ENCODE measurements at places on chromosomes 7 and 10.

DNA sequence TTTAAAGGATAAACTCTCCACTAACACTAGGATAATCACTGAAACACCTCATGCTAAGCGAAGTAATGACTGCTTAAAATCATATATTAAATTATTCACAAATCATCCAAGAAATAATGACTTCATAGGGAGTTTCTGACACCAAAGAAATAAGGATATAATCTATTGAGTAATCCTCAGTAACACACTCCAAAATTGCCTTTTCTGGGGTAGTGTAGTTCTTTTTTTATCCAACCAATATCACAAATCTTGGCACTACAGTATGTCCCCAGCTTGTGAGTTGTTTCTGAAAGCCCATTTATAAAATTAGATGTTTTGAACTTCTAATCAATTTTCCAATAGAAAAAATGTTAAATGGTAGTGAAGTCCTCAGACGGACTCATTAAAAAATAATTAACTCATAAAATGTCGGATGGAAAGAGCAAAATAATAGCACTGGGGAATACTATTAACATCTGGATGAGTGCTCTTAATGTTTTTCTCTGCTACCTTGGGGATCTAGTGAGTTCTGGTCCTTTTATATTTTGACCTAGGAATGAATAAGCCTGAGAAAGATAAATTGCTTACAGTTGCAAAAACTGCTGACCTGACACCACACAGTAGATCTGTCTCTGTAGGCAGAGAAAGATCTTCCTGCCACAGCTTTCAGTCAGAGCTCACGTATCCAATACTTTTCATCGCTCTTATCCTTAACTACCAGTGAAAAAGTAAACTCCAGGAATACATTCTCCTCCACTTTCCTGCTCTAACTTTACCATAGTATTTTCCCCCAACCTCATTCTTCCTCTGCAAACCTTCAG is 618.5 kb upstream of the ANKRD30A start:
- DNase-seq, result no peak

DNA sequence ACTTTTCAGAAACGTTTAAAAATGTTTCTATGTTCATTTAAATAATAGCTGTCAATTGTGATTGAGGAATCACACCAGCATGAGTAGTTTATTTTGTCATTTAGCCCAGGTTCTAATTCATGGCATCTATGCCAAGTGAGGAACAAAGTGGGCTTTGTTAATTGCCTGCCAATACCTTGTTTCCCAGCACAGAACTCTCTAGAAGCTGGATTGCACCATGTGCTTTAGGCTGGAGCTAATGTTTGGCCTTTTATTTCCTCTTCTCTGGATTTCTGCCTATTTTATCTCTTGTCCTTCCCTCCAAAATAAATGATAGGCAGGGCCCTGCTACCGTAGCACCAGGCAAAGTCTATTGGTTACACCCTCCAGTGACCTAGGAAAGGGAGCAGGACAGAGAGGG is 109.9 kb upstream of the ITGB1 start:
- DNase-seq, result no peak

GRCh38 chr10:18620856-18621255 is 30.5 kb downstream of the NSUN6 start:
- DNase-seq, result no peak

DNA sequence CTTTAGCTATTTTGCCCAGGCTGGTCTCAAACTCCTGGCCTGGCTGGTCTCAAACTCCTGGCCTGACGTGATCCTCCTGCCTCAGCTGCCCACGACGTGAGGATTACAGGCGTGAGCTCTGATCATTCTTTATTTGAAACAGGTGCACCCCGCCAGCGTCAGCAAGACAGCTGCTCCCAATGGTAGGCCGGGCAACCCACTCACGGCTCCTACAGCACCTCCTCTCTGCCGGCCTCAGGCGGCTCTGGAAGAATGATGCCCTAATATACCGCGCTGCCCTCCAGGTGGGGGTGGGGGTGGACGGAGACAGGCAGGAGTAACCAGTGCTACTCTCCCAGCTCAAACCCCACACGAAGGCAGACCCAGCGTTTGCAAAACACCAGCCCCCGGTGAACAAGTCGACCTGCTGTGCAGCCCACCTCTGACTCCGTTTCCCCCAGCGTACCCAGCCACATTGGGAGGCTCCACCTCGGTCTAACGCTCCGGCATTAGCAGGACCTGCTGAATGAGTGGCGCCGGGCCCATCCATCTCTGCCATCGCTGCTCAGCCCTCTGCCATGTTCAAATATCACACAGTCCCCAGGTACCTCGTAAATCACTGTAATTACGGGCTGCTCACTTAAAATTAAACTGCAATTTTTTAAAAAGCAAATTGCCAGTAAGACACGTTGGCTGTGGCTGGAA is 148.6 kb downstream of the ELFN1 start:
- no peak for DNase-seq

GRCh38 chr10:105956550-105956949 is 1208.0 kb downstream of the SORCS1 start:
- DNase-seq, result no peak

- DNase-seq, result no peak
Measured at GRCh38 chr7:2523941-2524807, 4.6 kb downstream of the LFNG start.

DNA sequence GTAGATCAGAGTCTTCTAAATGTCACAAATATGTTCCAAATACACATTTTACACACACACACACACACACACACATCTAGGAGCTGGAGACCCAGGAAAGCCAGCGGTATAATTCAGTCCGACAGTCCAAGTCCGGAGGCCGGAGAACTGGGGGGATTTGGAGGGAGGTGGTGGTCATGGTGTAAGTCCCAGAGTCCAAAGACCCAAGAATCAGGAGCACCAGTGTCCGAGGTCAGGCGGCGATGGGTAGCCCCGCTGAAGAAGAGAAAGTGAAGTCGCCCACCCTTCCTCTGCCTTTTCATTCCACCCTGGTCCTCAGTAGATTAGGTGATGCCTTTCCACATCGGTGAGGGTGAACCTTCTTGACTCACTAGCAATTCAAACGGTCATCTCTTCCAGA is 154.8 kb downstream of the CAMK1D start:
- DNase-seq, result no peak
